ENCODE measurements at places on chromosomes 4 and X.
A peak's percentile ranks its signal among the peaks of the same experiment; 100 is the strongest.

GRCh38 chr4:151771664-151772063 lies 10.9 kb upstream of the GATB start:
- peak; percentile 18 for DNase-seq

DNA sequence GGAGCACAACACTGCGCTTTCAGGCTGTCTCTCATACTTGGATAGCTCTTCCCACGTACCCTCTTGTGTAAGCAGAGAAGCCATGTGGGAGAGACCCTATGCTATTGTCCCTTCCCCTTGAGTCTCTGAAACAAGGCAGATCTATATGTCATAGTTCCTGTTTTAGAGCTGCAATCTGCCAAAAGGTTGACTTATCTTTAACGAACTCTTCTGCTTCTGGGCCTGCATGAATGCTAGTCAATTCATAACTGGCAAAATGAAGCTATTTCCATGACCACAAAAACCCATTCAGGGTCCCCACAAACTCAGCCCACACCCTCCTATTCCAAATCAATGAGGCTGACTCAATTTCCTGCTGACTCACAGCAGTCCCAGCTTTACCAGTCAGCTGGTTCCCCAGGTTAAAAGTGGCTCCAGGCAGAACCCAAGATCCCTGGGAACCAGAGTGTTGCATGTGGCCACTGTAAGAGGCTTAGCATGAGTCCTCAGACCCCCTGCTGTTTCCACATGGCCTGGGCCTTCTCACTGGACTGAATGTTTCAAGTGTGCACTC lies 25.3 kb upstream of the SOD3 start:
- peak; percentile 97 for DNase-seq

GRCh38 chrX:123357941-123358340 lies 173.9 kb downstream of the GRIA3 start:
- no peak for DNase-seq

- peak; percentile 31 for DNase-seq
These were observed 20.1 kb downstream of the LYAR start for GRCh38 chr4:4269856-4270255.

- DNase-seq = no peak
These were observed 19.9 kb upstream of the SLC7A11 start for GRCh38 chr4:138262030-138262429.

- no peak for DNase-seq
These were observed 200.4 kb downstream of the DACH2 start for GRCh38 chrX:86348669-86349068.
